ENCODE measurements at places on chromosomes 1 and 21.

GRCh38 chr1:147504801-147505311 is 36.4 kb upstream of the BCL9 start:
- DNase-seq = no peak

GRCh38 chr21:15370462-15370975 is 305.7 kb upstream of the NRIP1 start:
- DNase-seq = no peak

DNA sequence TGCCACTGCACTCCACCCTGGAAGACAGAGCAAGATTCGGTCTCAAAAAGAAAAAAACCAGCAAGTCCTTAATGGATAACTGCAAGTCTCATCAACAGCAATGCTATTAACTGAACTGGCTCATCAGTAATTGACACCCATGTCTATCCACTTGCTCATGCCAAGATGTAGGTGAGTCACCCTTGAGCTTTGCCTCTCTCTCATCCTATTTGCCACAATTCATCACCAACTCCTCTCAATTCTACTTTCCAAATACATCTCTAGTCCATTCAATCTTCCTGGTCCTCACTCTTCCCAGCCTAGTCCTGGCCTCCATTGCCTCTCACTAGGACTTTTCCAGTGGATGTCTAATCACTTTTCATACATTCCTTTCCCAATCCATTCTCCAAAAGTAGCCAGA is 103.7 kb upstream of the PRMT6 start:
- no peak for DNase-seq

DNA sequence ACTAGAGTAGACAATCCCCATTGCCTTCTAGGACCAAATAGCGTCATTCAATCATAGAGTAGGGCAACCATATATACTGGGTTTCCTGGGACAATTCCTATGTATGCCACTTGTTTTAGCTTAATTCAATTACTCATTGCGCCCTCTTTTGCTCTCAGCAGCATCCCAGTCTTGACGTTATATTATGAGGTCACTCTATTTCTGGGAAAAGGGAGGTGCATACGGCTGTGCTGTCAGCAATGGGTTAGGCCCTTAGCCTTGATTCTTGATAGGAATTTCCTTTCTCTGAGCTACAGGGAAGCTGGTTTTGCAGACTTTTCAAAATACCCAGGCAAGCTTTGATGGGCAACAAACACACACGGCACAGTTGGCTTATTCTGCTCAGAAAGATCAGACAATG is 4.4 kb upstream of the KAZN start:
- DNase-seq = no peak

GRCh38 chr1:119103764-119104163 is 36.7 kb downstream of the WARS2 start:
- no peak for DNase-seq

- DNase-seq = peak; percentile 26
Observed at GRCh38 chr21:32916522-32917099, 109.1 kb upstream of the OLIG2 start.

- peak; percentile 27 for DNase-seq
Observed at GRCh38 chr1:42379794-42380585, 602 bp upstream of the RIMKLA start.

DNA sequence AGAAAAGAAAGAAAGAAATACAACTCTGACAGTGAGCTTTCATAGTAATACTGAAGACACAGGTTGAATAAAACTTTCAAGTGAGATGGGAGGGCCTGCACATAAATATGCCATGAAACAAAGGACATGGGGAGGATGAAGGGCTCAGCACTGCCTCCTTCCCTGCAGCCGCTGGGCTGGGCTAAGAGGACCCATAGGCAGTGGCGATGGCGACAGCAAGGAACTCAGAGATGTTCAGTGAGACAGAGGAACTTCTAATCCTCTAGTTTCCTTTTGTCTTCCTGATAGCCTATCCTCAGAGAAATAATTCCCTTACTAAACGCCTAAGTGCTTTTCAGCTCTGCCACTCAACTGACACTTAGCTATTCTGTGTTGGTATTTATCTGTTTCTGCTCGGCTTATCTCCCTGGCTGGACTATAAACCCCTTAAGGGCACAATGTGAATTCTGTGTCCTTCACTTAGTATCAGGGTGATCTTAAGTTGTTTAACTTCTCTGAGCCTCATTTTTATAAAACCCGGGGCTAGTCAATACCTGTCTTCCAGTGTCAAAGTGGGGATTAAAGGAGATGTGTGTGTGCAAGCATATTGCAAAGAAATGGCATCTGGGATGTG is 24.4 kb upstream of the IER5 start:
- DNase-seq = no peak

GRCh38 chr1:33098371-33098770 is 17.4 kb downstream of the AZIN2 start:
- no peak for DNase-seq

DNA sequence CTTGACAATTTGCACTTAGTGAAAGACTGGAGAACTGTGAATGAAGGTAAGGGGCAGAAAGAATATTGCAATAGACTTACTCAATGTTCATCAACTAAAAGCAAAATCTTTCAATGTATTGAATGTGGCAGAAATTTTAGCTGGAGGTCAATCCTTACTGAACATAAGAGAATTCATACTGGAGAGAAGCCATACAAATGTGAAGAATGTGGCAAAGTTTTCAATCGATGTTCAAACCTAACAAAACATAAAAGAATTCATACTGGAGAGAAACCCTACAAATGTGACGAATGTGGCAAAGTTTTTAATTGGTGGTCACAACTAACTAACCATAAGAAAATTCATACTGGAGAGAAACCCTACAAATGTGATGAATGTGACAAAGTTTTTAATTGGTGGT is 80.7 kb downstream of the JMJD4 start:
- DNase-seq = no peak

DNA sequence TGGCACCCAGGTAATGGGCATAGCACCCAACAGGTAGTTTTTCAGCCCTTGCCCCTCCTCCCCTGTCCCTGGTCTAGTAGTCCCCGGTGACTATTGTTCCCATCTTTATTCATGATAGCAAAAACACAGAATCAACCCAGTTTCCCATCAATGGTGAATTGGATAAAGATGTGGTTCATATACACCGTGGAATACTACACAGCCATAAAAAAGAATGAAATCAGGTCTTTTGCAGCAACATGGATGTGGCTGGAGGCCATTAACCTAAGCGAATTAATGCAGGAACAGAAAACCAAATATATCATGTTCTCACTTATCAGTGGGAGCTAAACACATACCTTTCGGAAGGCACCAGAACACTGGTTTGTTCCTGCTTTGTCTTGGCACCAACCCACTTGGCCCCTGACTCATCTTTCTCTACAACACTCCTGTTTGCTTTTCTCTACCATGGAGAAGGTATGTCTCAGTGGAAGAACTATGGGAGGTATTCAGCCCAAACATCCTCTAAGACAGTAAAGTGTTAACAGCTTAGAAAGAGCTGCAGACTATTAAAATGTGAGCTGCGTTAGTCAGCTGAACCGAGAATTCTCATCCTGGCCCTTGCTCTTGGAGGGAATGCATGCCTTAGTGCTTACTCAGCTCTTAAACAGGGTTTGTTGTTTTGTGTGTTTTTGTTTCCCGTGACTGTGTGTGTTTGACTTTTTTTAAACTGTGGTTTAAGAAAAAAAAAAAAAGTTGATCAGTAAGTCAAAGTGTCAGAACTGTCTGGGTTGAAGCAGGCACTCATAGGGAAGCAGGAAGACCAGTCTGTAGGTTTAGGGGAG is 203.0 kb downstream of the TOMM20 start:
- DNase-seq = peak; percentile 58

- DNase-seq = no peak
Observed at GRCh38 chr1:232831895-232832294, 26.7 kb downstream of the MAP10 start.
